Glomerular endothelial cell (primary cell): ENCODE measurements at places on chromosomes 7 and 10. TPM values are rescaled to one million over a fixed set of nuclear protein-coding genes. Genes with fewer than 3 reads are reported as not detected.

GRCh38 chr7:30331338-30331737, 46.9 kb downstream of the ZNRF2 start:
- no peak for DNase-seq

DNA sequence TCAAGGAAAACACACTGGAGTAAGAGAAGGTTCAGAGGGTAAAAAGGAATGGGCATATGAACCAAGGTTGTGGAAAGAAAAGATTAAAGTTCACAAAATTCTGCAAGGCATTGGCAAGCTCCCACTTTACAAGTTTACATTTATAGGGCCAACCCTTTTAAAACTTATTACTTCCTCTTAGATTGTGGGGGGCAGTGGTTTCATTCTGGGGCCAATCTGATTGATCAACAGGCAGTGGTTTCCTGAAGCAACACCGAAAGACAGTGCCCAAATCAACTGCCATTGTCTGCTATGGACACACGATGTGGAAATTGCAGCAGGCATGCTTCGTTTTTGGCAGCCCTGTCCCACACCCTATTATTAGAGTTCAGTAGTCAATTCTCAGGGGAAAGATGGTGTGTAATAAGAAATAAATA, 154.0 kb downstream of the SGMS1 start:
- DNase-seq = no peak

GRCh38 chr7:16841681-16842080, 36.9 kb upstream of the AGR2 start:
- no peak for DNase-seq

Gene TAS2R38
- total RNA-seq = not detected in 2 replicates

Gene PRRT4
- 0.35 TPM in 1 of 2 replicates, not detected in the other for total RNA-seq
